ENCODE measurements at places on chromosomes 12 and 14.
A peak's percentile ranks its signal among the peaks of the same experiment; 100 is the strongest.

DNA sequence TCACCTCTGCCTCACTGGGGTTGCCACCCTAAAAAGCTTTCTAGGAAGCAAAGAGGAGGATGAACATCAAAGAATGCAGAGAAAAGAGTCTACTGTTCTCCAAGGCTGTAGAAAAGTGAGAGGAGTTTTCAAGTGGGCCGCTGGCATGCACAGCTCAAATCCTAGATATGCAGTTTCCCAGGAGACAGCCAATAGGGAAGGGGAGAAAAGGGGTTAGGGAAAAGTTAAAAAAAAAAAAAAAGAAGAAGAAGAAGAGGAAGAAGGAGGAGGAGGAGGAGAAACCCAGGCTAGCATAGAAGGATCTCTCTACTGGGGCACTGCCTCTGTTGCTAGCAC lies 682 bp downstream of the BATF start:
- DNase-seq, result no peak

DNA sequence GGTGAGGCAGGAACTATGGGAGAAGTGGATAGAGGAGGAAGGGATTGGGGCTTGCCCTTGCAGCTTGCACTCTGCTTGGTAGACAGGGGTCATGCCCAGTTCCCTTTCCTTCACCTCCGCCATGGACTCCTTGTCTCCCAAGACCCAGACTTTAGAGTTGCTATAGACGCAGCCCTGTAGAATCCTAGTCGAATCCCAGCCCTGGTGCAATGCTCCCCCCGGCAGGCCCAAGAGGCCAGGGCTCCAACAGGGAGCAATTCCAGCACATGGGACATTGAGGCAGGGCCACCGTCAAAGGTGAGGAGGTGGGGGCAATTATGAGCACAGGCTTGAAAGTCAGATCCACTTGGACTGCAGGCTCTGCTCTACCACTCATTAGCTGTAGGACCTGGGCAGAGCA lies 29.5 kb upstream of the BCDIN3D start:
- DNase-seq, result no peak

DNA sequence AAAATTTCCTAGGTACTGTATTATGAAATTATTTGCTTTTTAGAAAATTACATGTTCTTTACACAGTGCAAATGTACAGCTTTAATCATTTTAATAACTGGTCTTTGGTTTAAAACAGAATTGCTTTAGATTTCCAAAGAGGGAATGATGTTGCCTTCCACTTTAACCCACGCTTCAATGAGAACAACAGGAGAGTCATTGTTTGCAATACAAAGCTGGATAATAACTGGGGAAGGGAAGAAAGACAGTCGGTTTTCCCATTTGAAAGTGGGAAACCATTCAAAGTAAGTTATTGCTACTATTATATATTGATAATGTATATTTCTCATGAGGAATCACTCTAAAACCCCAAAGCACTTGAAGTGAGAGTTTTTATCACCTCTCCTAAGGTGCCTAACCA lies 13.4 kb downstream of the LGALS3 start:
- no peak for DNase-seq

- no peak for DNase-seq
These were observed 177.9 kb downstream of the TSPAN9 start for GRCh38 chr12:3255057-3255456.

- DNase-seq, result no peak
These were observed 21.4 kb upstream of the PPP4R4 start for GRCh38 chr14:94152676-94153075.

- DNase-seq, result no peak
These were observed 114.6 kb downstream of the CHST11 start for GRCh38 chr12:104571328-104571727.

DNA sequence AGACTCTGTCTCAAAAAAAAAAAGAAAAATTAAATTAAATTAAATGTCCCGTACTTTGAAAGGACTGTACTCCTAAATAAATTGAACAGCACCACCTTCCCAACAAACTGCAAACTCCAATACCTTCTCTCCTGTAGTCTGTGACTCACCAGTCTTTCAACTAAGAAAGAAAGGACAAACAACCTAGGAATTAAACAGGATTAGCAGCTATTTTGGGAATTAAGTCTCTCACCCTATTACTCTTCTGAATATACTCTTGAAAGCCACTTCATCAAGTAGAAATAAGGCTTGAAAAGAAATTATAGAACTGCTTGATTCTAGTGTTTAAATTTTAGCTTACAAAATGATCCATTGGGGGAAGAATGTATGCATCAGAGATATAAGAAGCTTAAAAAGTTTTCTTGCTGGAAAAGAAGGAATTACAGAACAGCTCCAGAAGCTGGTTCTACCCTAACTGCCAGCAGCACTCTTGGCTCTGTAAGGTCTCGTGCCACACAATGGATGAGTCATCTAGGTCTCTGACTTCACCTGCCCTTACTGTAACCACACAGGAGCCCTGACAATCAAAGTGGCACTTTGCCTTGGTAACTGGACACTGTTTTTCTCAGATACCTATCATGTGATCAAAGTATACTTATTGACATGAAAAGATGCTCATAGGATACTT lies 57.0 kb upstream of the CERS5 start:
- peak; percentile 15 for DNase-seq

DNA sequence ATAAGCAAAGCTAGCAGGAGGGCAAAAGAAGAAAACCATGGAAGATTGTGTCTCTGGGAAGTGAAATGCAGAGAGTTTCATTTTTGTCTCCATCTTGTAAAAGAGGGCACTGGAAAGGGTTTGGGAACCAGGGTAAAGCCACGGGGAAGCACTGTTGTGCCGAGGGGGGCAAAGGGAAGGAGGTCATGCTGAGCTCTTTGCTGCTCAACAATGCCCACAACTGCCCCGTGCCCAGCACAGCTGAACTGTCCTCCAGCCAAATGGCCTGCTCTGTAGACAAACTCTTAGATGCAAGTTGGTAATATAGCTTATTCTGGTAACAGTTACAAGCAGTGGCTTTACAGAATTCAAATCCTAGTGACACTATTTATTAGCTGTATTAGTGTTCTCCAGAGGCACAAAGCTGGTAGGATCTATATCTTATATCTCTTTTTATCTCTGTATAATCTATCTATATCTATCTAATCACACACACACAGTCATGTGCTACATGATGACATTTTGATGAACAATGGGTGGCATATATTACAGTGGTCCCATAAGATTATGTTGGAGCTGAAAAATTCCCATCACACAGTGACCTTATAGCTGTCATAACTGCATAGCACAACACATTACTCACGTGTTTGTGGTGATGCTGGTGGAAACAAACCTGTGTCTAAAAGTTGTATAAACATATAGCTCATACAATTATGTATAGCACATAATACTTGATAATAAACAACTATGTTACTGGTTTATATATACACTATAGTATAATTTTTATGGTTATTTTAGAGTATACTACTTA lies 203.4 kb upstream of the DDHD1 start:
- DNase-seq, result no peak

DNA sequence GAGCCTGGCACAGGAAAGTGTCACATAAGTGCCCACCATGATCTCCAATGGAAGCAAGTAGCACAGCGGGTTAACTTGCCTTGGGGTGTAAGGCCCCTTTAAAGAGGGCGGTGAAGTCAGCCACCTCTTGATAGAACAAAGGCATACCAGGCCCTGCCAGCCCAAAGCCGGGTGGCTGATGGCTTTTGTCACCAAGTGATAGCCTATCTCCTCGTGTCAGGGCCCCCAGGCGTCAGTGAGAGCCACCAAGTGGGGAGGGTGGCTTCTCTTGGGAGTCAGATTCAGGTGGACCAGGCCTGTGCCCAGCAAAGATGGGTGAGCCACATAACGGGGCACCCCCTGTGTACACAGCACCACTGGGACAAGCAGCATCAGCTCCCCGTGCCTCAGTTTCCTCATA lies 8.3 kb upstream of the MYL2 start:
- DNase-seq, result no peak

- DNase-seq, result no peak
These were observed 91.1 kb upstream of the CRY1 start for GRCh38 chr12:107184359-107184930.

DNA sequence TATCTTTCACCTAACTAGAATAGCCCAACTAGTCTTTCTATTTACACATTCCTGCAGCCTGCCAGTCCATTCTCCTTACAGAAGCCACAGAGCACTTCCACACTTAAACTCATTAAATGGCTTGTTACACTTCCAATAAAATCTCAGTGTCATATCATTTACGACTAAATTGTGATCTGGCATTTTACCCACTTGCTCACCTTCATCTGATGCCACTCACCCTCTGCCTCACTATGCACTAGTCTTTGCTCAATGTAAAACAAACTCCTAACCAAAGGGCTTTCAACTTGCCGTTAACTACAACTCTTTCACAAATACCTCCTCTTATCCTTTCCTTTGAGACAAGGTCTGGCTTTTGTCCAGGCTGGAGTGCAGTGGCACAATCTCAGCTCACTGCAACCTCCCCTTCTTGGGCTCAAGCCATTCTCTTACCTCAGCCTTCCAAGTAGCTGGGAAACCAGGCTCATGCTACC lies 24.1 kb downstream of the YAF2 start:
- no peak for DNase-seq

- no peak for DNase-seq
These were observed 45.1 kb upstream of the TRAF3 start for GRCh38 chr14:102731871-102732800.

GRCh38 chr14:24365600-24366412 lies 2.2 kb upstream of the NFATC4 start:
- DNase-seq, result peak; percentile 58

DNA sequence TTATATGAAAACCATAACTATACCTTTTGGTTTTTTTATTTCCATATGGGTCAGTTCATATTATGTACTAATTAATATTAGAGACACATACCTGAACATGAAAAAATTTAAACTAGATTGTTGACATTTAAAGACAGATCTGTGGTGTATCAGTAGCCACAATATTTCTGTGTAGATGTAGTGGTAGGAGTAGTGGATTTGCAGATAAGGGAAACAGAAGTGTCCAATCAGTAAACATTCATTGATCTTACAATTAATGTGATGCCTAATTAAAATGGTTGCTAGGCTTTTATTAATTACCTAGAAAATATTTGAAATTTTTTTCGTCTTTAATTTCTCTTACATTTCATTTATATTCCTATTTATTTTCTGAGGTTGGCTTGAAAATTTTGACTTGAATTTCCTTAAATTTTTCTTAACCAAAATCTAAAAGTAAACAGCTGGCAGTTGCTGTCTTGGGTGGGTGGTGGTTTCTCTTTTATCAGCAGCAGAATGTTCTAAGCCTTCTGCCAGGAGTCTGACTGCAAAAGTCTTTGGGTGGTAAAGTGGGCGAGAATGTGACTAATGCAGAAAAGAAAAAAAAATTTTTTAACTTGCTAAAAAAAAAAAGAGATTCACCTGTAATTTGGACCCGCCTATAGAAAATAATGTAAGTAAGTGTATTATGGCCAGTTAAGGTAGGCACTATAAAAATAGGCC lies 2.4 kb downstream of the FGFR1OP2 start:
- DNase-seq, result no peak

DNA sequence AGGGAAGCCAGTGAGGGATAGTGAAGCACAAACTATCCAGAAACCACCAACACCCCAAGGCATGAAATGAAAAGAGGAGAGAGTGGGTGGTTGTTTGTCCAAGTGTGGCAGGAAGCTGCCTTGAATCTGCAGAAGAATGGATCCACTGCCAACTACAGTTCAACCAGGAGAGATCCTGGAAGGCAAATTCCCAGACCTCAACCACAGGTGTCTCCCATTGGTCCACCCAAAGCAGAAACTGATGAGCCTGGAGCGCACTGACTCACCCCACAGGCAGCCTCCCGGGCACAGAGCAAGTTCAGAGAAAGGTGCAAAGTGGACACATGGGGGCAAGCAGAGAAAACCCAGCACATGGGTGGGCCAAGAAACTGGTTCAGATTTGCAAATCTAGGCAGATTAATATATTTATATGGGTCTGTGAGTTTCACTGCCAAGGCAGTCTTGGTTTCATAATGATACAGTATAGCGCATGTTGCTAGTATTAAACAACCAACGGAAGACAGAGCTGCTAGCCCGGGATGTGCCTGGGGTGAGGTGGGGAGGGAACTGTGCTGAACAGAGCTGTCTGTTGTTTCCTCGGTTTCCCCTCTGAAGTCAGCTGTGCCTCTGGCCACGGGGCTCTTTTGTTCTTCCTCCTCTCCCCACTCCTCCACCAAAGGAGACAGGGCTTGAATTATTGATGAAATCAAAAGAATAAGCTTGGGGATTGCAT lies 416.2 kb upstream of the CCDC196 start:
- no peak for DNase-seq

- no peak for DNase-seq
These were observed 34.9 kb upstream of the FAM222A start for GRCh38 chr12:109678719-109679118.

DNA sequence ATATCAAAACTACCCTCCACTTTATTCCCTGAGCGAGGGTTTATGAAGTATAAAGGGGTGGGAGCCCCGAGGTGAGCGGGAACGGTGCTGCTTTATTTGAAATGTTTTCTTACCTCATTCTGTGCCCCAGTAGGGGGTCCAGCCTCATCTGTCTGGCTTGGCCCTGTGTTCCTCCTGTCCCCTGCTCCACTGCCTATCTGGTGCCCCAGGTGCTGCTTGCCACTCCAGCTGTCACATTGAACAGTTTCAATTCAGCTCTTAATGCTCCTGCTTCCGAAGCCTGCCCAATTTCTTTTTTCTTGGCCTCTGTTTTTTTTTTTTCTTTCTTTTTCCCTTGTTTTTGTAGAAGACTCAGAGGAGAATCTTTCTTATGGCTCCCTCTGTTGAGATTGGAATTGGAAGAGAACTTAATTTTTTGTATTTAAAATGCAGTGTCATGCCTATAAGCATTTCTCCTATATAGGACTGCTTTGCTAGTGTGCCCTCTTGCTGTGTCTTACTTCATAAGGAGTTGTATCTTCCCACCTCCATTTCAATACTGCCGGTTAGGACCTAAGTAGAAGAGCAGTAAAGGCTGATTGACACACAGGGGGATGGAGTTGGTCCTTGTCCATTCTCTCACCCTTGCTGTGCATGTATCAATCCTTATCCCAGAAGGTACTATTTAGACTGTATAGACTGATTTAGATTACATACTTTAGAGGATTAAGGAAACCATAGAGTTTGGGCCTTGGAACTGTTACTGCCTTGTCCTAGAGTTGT lies 2.3 kb downstream of the ATXN7L3B start:
- no peak for DNase-seq

DNA sequence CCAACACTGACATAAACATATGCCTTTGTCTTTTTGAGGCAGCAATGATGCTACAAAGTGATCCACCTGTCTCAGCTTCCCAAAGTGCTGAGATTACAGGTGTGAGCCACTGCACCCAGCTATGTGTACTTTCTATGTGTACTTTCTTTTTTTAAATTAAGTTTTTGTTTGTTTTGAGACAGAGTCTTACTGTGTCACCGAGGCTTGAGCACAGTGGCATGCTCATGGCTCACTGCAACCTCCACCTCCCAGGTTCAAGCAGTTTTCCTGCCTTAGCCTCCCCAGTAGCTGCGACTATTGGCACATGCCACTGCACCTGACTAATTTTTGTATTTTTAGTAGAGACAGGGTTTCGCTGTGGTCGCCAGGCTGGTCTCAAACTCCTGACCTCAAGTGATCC lies 172.5 kb upstream of the ALG10B start:
- no peak for DNase-seq
